NCI-H446 treated with DMSO at 0.1 percent for 48 hours (cell line): ENCODE measurements at places on chromosomes 4 and X.
A peak's percentile ranks its signal among the peaks of the same experiment; 100 is the strongest.

DNA sequence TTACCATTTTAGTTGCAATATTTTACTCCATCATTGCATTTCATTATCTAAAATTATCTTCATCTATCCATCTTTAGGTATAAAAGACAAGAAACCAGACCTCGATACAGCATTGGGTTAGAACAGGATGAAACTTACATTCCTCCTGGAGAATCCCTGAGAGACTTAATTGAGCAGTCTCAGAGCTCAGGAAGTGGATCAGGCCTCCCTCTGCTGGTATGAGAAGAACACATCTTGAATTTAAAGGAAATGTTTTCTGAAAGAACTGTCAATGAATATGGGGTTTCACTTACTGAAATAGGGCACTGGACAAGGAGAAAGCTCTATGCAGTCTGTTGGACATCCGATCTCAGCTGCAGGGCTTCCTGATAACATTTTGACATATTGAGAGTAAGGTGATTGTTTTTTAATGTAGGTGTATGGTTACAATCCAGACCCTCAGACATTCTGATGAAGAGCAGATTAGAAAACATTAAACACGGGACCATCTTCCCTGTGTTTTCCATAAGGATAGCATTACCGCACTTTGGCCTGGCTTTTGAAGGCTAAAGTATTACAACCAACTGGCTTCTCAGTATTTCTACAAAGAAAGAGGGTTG is 367.2 kb downstream of the BMPR1B start:
- peak; percentile 2 for DNase-seq

DNA sequence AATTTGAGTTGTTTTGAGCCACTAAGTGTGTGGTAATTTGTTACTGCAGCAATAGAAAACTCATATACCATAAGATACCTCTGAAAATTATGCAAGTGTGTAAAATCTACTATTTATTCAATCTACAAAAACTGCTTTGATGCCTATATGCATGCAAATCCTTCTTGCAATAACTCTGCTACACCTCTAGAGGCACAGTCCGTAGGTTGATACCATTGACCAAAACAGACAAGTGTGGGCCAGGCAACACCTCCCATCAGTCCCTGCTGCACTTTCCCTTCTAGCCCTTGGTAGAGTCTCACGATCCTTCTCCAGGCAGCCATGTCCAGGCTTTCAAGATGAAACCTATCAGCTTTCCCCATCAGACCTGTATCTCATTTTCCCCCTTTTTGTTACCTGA is 48.8 kb upstream of the FAM9A start:
- no peak for DNase-seq

DNA sequence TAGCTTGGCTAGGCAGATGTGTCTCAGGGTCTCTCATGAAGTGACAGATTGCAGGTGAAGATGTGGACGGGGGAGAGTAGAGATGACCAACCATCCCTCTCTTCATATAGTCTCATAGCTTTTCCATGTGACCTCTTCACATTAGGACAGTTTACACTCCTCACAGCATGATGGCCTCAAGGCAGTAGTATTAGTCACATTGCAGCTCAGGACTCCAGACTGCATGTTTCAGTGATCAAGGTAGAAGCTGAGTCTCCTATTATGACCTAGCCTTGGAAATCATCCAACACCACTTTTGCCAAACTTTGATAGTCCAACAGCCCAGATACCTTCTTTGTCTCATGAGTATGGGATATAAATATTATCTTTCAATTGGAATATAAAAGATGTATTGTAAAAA is 147.7 kb downstream of the GASK1B start:
- DNase-seq: no peak

GRCh38 chr4:16729336-16729735 is 169.1 kb downstream of the LDB2 start:
- DNase-seq: no peak

DNA sequence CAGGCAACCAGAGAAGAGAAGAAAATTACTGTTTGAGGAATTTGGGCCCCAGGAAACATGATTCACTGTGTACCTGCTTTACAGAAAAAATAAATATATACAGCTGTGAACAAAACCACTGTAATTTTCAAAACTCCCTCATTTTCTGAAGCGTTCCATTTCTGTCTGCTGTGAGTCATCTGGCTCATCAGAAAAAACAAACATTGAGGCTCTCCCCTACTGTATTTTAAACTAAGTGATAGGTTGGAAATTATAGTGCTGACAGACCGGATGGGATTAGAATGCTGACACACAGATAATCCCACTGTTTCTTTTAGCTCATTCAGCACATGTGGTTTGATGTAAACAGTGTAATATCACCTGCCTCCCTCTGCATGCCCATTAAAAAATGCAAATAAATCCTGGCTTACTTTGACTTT is 847.0 kb downstream of the TRIML1 start:
- no peak for DNase-seq

DNA sequence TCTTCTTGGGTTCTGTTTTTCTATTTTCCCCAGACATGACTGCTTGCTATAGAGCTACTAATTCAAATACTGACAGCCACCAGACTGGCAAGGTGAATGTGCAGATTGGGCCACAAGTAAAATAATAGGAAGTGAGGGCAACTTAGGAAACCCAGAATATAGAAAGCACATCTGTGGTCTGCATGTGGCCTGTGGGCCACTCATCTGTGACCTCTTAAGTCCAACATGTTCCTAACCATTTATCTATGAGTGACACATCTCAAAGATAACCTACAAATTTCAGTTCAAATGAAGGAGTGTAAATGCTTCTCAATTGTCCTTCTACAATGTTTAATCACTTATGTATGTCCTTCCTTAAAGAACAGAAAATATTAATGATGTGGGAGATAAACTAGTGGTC is 128.9 kb downstream of the REELD1 start:
- no peak for DNase-seq

- DNase-seq: no peak
Observed at GRCh38 chrX:10569946-10570345, 50.4 kb downstream of the MID1 start.

DNA sequence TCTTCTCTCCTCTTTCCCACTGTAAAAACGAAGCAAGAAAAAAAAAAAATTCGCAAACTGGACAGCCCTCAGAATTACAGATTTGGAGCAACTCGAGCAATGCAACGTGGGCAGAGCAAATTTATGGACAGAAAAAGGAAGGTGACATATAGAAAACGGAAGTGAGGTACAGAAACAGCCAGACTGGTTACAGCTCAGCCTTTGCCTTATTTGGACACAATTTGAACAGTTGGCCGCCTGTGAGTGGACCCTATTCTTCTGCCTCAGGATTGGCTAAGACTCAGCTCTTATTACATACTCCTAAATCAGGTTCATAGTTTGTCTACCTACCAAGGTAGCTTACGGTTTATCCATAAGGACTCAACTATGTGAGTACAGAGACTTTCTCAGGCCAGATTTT is 98.8 kb downstream of the SOWAHB start:
- DNase-seq: no peak

GRCh38 chr4:123784626-123785025 is 388.0 kb downstream of the SPRY1 start:
- DNase-seq: no peak

- no peak for DNase-seq
Observed at GRCh38 chr4:24471486-24472160, 112.7 kb downstream of the DHX15 start.

DNA sequence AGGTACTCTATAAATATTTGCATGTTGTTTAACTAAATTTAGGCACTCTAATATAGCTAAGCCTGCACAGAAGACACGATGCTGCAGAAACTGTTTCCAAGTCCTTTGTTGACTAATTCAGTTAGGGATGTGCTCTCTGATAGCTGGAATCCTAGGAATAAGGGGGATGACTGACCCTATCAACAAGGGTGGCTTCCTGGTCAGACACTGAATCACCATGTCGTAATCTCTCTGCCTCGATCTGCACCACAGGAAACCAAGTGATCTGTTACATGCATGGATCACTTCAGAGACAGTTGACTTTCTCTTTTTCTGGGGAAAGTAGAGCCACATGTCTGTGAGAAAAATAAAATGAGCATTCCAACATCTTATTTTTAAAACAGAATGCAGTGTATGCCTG is 169.1 kb downstream of the GUCY2F start:
- no peak for DNase-seq

DNA sequence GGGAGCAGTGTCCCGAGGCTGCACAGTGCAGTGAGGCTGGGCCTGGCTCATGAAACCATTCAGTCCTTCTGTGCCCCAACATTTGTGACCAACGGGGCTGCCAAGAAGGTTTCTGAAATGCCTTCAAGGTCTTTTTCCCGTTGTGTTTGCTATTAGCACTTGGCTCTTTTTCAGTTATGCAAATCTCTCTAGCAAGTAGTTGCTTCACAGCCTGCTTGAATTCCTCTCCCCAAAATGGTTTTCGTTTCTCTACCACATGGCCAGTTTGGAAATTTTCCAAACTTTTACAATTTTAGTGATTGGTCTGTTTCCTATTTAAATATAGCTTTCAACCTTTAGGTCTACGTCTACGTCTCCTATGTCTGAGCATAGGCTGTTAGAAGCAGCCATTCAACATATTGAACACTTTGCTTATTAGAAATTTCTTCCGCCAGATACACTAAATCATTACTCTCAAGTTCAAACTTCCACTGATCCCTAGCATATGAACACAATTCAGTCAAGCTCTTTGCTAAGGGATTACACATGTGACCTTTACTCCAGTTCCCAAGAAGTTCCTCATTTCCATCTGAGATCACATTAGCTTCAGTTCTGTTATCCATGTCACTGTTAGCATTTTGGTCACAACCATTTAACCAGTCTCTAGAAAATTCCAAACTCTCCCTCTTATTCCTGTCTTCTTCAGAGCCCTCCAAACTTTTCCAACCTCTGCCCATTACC is 901.8 kb downstream of the GLUD2 start:
- peak; percentile 4 for DNase-seq

- no peak for DNase-seq
Observed at GRCh38 chr4:88456670-88457306, at the start of gene HERC5. TSS of gene HERC5 (plus strand) at chr4:88457119. CDS start at chr4:88457270, 151 bp downstream.

DNA sequence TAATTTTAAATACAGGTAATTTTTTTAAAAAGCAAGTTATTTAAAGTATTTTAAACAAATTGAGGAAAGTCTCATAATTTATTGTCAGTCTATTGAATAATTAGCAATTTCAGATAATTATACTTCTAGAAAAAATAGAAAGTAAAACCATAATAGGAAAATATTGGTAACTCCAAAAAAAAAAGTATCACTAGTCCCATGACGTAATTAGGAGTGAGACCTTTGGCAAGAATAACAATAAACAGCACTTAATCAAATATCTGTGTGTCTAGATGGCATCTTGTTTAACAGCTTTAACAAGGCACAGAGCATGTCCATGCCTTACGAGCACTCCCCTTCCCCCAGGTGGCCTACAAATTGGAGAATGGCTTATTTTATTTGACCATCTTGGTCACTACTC is 1683.6 kb upstream of the AGA start:
- no peak for DNase-seq

GRCh38 chr4:77650787-77651186 is 45.2 kb downstream of the CXCL13 start:
- no peak for DNase-seq

DNA sequence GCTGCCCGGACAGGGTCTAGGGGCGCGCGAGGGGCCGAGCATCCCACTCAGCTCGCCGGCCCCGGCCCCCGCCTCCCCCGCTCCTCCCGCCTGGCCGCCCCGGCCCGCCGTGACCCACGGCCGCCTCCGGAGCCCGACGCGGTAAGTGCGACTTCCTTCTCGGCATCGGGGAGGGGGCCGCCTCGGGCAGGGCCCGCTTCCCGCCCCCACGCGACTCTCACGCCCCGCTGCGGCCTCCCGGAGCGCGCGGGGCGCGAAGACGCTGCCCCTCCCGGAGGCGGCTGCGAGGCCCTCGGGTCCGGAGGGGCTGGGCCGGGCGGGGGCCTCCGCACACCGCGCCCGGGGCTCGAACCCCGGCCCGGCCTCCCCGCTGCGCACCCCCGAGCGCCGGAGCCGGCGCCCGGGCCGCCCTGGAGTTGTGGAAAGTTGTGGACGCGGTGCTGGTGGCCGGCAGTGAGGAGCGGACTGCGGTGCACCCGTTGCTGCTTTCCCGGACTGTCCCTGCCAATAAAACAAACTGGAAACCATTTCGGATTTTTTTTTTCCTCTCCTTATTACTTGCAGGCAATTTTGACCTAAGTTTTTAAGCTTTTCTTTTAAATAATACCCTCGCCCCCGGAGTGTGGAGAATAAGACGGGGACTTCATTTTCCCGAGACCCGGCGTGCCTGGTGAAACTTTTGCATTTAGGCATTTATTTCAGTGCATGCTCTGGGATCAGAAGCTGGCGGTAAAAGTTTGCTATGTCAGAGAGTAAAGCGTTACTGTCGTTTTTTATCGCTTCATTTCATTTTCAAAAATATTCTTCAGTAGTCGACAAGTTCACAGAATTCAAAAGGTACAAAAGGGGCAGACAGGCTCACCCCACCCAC is 13.0 kb upstream of the TMEM156 start:
- no peak for DNase-seq

DNA sequence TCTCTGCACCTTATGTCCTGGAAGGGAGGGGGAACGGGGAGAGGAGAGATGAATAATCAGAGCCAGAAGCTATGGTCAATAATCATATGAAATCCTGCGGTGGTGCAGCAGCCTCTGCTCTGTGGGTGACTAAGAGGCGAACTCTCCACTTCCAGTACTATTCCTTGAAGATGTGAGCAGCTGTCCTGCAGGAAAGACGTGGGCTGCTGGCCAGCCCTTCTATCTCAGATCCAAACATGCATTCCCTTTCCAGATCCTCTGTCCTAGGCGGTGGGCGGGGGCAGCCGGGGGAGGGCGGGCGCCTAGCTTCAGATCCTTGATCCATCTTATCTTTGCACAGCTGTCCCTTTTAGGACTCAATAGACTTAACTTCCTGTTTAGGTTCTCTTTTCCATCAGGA is 34.5 kb downstream of the SPINK2 start:
- no peak for DNase-seq

DNA sequence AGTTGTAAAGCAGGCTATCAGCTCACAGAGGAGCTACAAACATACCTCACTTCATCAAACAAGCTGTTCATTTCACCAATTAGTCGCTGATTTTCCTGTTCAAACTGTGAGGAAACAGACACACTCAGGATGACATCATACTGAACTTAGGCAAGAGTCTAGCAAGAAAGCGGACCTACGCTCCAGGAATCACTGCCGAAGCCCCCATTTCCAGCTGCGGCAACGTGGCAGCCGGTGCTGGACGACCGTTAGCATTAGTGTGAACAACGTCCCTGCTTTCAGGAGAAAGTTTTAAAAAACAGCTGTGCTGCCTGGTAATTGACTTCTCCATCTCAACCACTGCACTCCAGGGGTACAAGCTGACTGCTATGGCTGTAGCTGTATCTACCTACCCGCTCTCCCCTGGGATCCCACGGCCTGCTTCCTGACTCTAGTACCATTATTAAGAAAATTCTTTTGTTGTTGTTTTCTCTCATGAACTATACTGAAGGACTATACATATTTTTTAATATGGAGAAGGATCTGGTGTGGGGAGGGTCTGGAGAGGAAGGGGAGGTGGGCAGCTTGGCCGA is 38.3 kb downstream of the NSG1 start:
- no peak for DNase-seq
